Activated CD4-positive, alpha-beta T cell treated with anti-CD3 and anti-CD28 coated beads, Interleukin-2, amount 10 ng/mL, durations not matched to agents 7 days and 5 days (primary cell): ENCODE measurements at places on chromosomes 2 and 18. TPM values are rescaled to one million over a fixed set of nuclear protein-coding genes. Genes with fewer than 3 reads are reported as not detected.

DNA sequence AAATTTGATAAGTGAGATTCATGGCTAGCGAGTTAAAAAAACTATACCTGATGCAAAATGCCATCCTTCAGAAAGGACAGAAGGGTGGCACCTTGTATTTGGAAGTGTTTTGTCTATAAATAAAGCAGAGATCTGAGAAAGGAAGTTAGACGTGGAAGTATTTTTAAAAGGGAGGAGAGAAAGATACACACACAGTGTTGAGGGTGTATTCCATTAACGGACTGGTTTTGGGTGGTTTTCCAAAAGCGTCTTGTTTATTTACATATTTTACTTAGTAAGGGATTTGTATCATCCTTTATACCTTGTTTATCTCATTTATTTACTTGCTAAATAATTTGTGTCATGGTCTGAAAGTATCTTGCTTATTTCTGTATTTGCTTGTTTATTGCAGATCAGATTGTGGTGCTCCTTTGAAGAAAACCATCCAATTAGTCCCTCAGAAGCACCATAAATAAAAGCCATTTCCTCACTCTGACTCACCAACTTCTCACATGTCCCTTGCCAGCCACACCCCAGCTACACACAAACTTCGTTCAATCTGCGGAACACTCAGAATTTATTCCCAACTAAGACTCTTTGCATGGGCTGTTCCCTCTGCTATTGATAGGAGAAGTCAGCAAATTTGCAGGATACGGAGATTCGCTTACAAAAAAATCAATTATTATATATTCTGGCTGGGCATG is 90.8 kb downstream of the FAM124B start:
- no peak for DNase-seq

GRCh38 chr18:3094338-3094684 is 81.4 kb upstream of the LPIN2 start:
- DNase-seq = no peak

- no peak for DNase-seq
Observed at GRCh38 chr2:197297772-197298318, 12.7 kb downstream of the ANKRD44 start.

The CENPA gene
- 53.0 TPM for total RNA-seq

GRCh38 chr2:198376677-198377076 is 572.3 kb downstream of the PLCL1 start:
- DNase-seq = no peak

DNA sequence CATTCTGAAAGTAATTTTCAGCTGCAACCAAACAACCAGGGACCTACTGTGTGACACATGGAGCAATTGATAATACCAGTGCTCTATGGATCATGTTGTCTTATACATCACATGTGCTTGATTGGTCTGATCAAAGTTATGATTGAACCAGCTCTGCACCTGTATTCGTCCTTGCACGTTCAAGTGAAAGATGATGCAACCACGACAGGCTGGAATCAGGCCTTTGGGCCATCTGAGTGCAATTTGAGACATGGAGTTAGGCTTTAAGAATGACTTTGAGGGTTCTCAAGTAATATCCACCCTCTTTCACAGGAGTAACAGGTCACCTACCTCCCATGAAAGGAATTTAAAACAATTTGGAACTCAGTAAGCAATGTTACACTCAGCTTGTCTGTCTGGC is 165.2 kb downstream of the SLC8A1 start:
- DNase-seq = no peak

GRCh38 chr2:235293061-235293460 is 200.8 kb upstream of the AGAP1 start:
- DNase-seq = no peak

DNA sequence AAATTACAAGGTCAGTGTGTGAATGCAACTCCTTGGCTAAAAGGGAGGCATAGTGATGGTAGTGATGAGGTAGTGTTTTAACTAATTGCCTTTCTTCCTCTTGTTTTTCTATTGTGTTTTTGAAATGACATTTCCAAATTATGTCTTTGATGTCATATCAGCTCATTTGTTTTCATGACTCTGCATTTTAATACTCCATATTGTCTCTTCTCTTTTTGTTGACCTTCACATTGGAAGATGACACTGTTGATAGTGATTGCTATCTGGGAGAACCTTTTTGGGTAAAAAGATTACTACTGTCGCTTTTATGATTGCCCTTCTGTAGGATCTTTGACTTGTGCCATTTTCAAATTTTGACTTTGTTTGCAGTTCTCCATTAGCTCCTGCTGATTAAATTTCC is 3.0 kb downstream of the GIGYF2 start:
- DNase-seq = no peak

DNA sequence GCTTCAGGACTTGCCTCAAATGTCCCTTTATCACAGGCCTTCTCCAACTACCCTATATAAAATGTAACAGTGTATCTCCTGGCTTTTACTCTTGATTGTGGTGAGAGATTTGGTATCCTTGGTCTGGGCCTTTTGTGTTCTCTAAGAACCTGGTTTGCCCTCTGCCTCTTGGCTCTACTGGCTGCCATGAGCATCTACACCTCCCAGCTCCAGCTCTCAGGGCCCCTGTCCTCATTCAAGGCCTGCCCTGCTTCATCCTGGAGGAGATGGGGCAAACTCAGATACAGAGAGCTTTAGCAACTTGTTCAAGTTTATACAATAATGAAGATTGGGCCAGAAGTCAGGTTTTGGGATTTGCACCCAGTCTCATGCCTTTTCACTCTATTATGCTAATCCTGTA is 45.0 kb downstream of the QPCT start:
- DNase-seq = no peak

- no peak for DNase-seq
Observed at GRCh38 chr18:55316486-55317184, 271.4 kb downstream of the TCF4 start.

- DNase-seq = no peak
Observed at GRCh38 chr2:196956069-196956468, 29.6 kb upstream of the PGAP1 start.

DNA sequence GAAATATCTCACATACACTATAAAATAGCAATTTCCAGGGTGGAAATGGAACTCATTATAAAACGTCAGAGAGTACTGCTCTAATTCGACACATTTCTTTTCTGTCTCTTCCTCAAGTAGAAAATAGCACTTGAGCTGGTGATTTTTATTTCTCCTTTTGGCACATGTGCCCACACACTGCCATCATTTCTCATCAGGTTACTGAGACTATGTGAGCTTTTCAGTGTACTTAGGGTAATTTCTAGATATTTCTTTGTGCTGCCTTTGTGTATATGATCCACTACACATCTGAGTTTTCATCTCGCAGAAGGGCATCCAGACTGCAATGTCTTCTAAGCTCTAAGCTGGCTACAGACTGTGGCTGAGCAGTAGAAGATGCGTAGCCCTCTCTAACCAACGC is 62.1 kb upstream of the PGAP1 start:
- DNase-seq = no peak

- DNase-seq = no peak
Observed at GRCh38 chr2:67544286-67544685, 147.2 kb downstream of the ETAA1 start.

The MYO5B gene
- 0.12 TPM for total RNA-seq

GRCh38 chr2:239700686-239701345 is 300.0 kb upstream of the HDAC4 start:
- DNase-seq = peak; percentile 1

DNA sequence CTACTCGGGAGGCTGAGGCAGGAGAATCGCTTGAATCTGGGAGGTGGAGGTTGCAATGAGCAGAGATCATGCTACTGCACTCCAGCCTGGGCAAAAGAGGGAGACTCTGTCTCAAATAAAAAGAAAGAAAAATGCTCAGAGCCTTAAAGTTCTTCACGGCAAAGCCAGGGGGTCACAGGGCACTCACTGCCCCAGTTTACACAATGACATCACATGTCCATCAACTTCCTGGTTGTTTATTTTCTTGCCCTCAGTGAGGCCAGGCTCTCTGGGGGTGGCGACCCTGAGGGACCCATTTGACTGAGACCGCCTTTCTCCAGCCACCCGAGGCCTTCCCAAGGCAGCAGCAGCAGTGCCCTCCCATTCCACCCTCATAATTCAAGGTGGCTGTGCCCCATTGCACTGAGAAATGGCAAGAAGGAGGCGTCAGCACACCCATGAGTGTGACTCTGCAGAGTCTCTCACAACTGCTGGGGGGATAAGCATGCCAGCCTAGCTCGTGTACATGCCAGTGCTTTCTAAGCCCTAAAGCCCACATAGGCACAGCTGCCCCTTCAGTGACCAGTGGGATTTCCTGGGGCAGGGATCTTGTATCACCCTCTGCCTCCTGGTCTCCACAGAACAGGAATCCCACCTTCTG is 50.0 kb downstream of the SFXN5 start:
- no peak for DNase-seq

GRCh38 chr2:86480105-86480504 is 38.9 kb downstream of the KDM3A start:
- DNase-seq = no peak

The DSG2 gene
- total RNA-seq = 1.6 TPM

DNA sequence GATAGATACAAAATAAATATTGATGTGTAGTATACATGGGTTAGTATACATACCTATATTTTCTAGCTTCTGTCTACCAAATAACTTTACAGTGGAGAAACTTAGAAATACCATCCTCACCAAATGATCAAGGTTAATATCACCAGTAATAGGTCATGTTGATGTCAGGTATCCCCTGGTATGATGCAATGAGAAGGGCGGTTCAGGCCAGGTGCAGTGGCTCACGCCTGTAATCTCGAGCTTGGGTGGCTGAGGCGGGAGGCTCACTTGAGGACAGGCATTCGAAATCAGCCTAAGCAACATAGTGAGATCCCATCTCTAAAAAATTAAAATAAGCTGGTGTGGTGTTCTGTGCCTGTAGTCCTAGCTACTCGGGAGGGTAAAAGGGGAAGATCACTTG is 38.6 kb downstream of the CIB4 start:
- DNase-seq = no peak

- no peak for DNase-seq
Observed at GRCh38 chr18:47737956-47738355, 192.5 kb downstream of the SMAD2 start.

DNA sequence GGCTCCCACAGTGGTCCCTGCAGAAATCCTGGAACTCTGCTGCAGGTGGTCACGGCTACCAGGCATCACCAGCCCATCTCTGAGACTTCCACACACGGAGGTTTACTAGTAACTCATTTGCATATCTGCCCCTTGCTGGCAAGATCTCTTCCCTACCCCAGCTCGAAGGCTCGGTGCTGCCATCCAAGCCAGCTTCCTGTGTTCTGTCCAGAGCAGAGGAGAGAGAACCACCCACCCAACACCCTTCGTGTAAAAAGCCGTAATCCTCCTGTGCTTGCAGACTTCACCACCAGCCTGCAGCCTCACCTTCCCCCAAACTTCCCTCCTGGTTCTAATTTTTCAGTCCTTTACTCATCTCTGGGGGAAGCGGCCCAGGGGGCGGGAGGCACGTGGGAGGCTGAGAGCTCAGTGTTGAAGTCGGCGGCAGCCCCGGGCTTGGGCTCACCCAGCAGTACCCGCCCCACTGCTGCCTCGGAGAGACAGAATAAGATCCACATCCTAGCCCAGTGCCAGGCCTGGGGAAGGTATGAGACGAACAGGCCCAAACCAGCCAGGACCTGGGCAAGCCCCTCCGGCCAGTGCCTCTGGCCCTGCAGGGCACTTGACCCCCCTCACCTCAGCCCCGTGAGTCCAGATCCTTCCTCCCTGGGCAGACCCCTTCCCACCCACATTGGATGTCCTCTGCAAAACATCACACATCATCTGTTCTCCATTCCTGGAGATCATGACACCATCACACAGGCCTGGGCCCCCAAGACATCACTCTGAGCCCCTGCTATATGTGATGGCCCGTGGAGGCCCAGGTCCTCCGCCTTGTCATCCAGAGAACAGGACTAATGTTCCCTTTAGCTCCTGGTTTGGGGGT is 145.8 kb upstream of the ID2 start:
- DNase-seq = no peak

DNA sequence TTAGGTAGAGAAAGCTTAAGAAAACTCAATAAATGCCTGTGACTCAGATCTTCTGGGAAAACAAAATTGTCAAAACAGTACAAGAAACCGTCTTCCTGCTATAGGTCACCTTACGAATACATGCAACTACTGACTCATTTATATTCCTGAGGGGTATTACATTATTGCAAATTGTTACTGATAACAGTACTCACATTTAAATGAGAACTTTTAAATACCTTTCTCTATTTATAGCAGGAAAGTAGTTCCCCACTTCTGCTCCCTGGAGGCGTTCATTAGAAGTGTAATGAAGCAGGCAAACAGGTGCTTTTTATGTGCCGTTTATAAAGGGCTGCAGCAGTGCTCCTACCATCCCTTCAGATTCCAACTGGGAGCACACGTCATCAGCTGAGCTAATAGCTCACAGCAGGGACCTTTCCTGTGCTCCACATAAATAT is 65.1 kb upstream of the RPRM start:
- DNase-seq = no peak

DNA sequence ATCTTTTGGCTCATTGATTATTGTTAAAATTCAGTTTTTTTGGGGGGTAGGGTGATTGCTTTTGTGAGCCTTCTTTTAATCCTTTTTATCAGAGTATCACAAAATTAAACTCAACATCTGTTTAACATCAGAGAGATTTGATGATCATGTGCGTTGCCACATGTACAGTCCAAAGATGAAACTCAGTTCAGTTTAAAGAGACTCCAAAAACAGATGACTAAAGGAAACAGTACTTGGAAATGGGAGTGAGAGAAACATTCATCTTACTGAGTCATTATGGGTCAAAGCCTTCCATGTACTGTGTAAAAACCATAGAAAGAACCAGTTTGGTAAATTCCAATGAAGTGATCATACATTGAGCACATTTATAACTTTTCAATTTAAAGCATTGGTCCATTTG is 53.0 kb downstream of the LYPD6 start:
- no peak for DNase-seq

The NFU1 gene
- 16.4 TPM for total RNA-seq

The NXPH2 gene
- not detected for total RNA-seq

The BIRC6 gene
- total RNA-seq = 118 TPM
